ENCODE measurements at places on chromosomes 11 and 22.

- DNase-seq: no peak
These were observed 115.4 kb upstream of the NAV2 start for GRCh38 chr11:19597206-19597605.

- DNase-seq: no peak
These were observed 5.8 kb downstream of the RAPSN start for GRCh38 chr11:47443028-47443700.

- DNase-seq: no peak
These were observed 1446.4 kb downstream of the TBC1D22A start for GRCh38 chr22:48208894-48209293.

- DNase-seq: no peak
These were observed 7.4 kb downstream of the ETS1 start for GRCh38 chr11:128579798-128580504.

DNA sequence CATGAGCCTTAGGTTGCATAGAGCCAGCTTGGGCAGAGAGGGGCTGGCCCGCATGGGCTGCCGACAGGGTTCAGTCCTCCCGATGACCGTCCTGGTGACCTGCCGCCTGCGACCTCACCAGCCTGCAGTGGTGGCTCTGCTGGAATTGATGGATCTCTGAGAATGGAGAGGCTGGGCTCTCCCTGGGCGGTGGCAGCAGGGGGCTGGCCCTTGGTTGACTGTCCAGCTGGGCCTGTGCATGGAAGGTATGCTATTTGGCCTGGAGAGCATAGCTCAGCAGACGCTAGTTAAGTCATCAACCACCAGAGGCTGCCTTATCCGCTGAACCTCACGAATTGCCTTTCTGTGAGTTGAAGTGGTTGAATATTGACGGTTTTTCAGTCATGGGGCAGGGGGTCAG is 19.7 kb downstream of the GRAMD4 start:
- DNase-seq: no peak

DNA sequence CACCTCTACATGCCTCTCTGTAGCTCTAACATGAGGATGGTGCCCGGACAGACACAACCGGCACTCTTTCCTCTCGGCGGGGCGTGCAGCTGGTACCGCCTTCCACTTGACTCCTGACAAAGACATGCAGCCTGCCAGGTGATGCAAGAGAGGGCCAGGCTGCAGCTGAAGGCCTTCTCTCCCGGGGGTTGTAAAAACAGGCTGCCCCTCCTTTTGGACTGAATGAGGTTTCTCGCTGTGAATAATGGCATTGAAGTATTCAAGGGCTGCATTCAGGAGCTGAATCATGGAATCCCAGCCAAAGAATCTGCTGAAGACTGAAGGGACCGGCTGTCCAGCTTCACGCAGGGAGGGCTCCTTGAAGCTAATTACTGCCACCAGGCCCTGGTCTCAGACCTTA is 110.9 kb downstream of the GALNT18 start:
- no peak for DNase-seq

Measured in stimulated activated CD4-positive, alpha-beta T cell treated with anti-CD3 and anti-CD28 coated beads, Interleukin-1b, Interleukin-23, amount 100 ng/mL, for 1 hour (primary cell).